ENCODE measurements at places on chromosomes 6 and 20.

DNA sequence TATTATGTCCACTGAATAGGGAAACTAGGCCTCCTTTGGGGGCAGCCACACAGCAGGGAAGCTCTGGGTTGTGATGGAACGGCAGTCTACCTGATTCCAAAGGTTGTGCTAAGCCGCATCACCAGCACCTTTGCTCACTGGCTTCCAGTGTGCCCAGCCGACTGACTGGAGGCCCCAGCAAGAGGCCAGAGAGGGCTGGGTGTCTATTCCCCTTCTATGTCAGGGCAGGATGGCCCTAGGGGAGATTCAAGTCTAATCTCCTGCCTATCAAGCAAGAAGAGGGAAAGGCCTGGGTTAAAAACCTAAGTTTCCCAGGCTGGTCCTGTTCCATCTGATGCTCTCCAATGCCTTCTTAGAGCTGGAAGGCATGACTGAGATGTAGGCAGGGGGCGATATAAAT lies 53.6 kb downstream of the JPH2 start:
- no peak for DNase-seq

GRCh38 chr20:19820555-19821211 lies 62.6 kb downstream of the RIN2 start:
- DNase-seq: no peak

DNA sequence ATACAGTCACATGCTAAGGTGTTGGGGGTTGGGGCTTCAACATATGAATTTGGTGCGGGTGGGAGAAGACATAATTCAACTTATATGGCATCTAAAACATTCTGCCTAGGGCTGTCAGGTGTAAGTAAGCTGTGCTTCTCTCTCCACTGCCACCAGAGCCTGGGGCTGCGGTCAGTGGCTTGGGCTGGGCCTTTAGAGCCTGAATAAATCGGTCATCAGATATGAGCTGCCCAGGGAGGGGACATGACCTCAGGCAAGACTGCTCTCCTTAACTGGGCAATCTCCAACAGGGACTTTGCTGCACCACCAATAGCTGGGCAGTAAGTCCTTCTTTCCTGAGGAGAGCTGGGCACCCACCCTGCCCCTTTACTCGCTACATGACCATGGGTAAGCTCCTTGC lies 24.9 kb upstream of the SIRPA start:
- no peak for DNase-seq

- DNase-seq: no peak
Observed at GRCh38 chr20:48291896-48292295, 506.6 kb upstream of the SULF2 start.

DNA sequence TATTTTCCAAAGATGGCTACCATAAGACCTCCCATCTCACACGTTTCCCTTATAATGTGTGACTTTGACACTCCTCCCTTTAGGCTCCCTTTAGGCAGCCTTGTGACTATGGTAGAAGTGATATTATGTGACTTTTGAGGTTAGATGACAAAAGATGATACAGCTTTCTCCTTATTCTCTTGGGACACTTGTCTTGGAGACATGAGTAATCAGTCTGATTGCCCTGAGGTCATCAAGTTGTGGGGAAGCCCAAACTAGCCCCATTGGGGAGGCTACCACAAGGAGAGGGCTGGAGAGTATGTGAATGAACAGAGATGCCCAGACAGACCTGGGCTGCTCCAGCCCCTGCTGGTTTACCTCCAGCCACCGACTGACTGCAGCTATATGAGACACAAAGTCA lies 10.6 kb upstream of the DLK2 start:
- DNase-seq: no peak

GRCh38 chr6:118506071-118506638 lies 41.9 kb upstream of the PLN start:
- no peak for DNase-seq

GRCh38 chr20:59701236-59701635 lies 96.9 kb downstream of the PHACTR3 start:
- no peak for DNase-seq

DNA sequence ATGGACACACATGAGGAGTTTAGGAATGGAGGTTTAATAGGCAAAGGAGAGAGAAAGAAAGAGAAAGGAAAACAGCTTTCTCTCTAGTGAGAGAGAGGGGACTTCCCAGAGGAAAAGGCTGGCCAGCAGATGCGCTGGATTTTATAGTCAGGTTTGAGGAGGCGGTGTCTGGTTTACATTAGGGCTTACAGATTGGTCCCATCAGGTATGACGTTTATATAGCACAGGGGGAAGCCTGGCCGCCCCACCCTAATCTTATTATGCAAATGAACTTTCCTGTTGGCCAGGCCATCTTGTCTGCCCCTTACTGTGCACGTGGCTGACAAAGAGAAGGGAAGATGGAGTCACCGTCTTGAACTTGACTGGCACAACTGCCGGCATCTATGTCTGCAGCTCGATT lies 86.6 kb upstream of the QKI start:
- DNase-seq: no peak

GRCh38 chr6:2848851-2849250 lies 7.2 kb upstream of the SERPINB1 start:
- peak; percentile 70 for DNase-seq

All from activated CD4-positive, alpha-beta T cell treated with anti-CD3 and anti-CD28 coated beads, Interleukin-10, Interleukin-2, amounts not matched to agents 100 ng/mL and 50 ng/mL, durations not matched to agents 16 hours and 8 hours (primary cell).